ENCODE measurements at places on chromosomes 4 and X. TPM values are rescaled to one million over a fixed set of nuclear protein-coding genes. Genes with fewer than 3 reads are reported as not detected.

- no peak for DNase-seq
Measured at GRCh38 chr4:112532267-112532666, 16.3 kb upstream of the NEUROG2 start.

DNA sequence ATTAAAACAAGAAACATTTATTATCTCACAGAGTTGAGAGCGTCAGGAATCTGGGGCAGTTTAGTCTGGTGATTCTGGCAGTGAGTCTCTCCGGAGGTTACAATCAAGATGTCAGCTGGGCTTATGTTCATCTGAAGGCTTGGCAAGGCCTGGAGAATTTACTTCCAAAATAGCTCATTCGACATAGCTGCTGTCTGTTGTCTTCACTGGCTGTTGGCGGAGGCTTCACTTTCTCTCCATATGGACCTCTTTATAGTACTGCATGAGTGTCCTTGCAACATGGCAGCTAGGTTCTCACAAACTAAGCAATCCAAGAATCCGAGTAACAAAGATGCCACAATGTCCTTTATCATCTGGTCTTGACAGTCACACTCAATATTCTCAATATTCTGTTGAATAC, 70.2 kb upstream of the ADGRL3 start:
- no peak for DNase-seq

GRCh38 chrX:66632981-66633380, 5.9 kb downstream of the EDA2R start:
- no peak for DNase-seq

DNA sequence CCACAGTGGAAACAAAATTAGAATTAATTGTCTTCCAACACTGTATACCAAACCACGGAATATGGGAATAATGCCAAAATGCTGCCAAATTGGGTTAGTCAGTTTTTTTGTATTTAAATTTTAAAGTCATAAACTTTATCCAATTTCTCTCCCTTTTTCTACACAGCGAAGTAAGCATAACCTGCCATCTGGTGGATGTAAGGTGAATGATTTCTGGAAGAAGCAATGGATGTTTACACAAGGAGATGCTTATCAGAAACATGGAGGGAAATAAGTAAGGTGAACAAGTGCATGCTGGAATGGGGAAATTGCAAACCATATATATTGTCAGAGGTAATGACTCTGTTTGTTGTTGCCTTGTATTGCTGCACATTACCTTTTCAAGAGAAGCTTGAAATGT, 691.9 kb downstream of the TECRL start:
- DNase-seq = no peak

The DGKK gene
- total RNA-seq = not detected

- DNase-seq = no peak
Measured at GRCh38 chr4:177441061-177441802, 1.0 kb downstream of the AGA start.

The PHKA1 gene
- 15.3 TPM for total RNA-seq

DNA sequence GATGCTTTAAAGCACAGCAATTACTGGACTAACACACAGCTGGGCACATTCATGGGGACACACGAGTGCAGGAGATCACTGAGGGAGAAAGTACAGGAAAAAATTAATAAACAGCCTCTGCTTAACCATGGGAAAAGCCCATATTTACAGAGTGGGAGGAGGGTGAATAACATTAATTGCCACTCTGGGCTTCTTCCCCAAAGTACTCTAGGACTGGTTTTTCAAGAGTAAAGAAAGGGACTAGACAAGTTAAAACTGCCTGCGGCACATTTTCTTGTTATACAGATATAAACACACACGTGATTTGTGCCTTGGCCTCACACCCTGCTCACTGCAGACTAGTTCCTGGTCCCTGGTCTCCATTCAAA, 179.7 kb upstream of the TET2 start:
- no peak for DNase-seq

DNA sequence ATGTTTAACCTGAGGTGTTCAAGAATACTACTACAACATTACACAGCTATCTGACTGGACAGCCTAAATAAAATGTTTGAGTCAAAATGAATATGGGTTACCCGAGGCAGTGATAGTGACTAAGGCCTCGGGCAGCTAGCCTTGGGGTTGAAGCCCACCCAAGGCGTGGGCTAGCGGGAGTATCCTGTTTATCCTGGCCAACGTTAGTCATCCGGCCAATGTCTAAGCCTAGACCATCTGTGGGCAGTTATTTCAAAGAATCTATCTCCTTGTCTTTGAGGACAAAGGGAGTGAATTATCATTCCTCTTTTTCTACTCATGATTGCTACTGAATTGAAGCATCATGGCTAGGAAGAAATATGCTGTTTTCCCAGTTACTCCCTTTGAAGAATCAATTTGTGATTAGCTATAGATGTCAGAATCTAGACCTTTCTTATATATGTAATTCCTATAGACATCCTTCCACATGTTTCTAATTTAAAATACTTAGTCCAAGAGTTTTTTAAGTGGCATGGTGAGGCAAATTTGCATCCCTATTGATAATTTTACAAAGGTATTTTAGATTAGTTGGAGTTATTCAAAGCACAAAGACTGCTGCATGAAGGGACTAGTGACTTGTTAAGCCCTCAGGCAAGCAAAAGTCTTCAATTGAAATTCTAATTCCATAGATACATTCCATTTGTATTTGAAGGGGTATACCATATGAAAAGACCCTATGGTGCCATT, 6.0 kb upstream of the PDGFC start:
- DNase-seq = no peak

The NHSL2 gene
- 0.22 TPM for total RNA-seq

The NLRP2B gene
- not detected for total RNA-seq

The NPY5R gene
- total RNA-seq = not detected

DNA sequence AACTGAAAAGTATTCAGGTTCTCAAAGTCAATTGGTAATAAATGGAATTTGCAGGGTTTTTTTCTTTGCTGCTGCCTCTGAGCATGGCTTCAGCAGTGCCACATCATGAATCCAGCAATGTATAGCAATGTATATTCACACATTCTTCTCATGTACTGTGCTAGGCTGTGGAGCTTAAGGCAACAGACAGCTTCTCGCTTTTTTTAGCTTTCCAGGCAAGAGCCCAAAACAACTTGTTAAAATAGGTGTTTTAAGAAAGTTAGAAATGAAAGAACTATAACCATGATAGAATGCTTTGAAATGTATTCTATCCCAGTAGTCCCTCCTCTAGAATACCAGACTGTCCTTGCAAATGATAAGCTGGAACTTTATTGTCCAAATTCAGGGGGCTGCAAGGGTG, 30.4 kb downstream of the SMIM43 start:
- DNase-seq = no peak
